Colonic mucosa (tissue), 4 donors: ENCODE measurements at places on chromosomes 12 and 14.

- no peak for DNase-seq
Observed at GRCh38 chr12:13328535-13328934, 132.0 kb downstream of the EMP1 start.

- DNase-seq = no peak
Observed at GRCh38 chr12:83067981-83068380, 381.3 kb downstream of the TMTC2 start.

DNA sequence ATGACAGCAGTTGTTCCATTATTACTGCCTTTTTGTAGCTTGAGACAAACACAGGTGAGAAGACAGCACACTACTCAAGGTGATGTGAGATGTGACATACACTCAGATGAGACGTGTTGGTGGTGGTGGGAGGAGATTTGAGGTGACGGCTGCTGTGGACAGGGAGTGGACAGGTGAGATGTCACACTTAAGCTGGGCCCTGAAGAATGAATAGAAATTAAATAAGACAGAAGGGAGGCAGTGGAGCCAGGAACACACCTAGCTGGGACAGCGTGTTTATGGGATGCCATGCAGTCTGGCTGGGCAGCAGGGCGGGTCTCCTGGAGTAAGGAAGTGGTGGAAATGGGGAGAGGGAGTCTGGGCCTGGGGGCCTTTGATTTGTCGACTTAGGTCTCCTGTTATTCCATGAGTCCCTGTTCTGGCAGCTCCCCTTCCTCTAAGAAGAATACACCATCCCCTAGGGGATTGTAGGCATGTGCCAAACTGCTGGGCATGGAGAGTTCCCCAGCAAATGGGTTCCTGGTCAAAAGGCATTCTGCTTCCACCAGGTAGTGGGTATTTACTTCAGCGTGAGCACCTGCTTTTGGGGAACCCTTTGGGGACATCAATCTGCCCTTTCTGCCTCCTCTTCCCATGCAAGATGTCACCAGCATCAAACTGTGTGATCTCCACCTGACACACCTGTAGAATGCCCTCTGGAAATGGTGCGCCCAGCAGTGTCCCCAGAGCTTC is 71.2 kb upstream of the ESRRB start:
- DNase-seq = no peak

DNA sequence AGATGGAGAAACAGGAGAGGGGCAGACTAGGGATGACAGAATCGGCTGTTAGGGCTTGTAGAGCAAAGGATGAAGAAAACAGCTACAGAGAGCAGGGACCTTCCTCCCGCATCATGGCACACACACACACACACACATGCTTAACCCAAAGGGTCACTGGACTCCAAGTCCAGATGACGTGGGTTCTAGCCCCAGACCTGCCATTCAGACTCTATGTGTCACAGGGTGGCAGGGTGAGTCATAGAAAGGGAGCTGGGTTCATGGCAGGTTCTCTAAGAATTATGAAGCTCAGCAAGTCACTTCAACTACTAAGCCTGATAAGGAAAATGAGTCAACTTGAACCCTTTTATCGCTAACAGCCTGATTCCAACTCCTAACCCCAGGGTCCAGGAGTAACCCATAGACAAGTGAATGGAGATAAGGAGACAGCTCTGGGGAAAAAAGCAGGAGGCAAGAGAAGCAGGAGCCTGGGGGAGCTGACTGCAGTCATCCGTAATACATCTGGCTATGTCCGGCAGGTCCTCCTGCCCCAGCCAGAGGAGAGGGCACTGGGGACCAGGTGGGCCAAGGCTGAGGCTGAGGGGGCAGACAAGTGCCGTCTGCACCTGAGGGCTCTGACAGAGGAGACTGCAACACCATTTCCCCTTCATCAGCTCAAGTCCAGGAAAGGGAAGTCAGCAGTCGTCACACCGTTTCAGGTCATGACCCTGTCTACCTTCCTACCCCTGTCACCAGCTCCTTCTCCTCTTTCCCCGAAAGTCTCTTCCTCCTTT is 3.6 kb upstream of the TNFRSF1A start:
- no peak for DNase-seq
